ENCODE measurements at places on chromosomes 16 and 17.

DNA sequence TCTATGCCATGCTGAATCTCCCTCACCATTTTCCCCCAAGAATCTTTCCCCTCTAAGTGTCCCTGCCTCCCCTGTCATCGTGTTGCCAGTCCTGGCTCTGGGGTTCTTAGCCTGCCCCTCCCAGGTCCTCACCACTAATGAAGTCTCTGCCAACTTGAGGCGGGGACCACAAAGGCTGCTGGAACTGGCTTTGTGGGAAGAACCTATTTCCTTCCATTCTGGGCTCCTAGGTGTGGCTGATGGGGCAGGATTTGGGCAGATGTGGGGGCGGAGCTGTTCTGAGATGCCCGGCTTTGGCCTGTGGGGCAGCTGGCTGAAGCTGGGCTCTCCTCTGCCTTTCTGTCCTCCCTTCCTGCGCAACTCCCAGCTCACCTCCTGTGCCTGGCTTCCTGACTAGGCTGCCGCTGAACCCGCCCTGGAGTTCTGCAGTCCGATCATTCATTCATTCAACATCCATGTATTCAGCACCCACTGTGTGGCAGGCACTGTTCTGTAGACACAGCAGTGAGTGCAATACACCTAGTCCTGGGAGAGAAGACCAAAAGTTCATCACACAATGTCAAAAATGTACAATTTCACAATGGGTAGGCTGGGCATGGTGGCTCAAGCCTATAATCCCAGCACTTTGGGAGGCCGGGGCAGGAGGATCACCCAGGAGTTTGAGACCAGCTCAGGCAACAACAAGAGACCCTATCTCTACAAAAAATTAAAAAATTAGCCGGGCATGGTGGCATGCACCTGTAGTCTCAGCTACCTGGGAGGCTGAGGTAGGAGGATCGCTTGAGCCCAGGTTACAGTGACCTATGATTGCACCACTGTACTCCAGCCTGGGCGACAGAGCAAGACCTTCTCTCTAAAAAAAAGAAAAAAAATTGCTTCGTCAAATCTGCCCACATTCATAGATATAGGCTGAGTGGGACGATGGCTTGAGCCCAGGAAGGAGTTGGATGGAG, 1.9 kb upstream of the SNN start:
- DNase-seq, result no peak

DNA sequence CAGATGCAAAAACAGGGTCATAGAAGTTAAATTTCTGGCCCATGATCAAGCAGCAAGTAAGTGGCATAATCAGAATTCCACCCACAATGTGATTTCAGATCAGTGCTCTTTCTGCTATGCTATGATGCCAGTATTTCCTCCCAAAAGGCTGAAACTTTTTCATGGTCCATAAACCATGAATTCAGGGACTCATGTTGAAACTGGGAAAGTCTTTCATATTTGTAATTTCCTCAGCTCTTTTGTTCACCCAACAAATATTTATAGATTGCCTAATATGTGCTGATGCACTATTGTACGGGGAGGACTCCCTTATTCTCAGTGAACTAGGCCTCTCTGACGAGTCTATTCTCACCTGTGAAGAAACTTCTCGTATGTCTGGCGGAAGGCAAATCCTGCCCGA, 156.3 kb downstream of the MYO1D start:
- no peak for DNase-seq

DNA sequence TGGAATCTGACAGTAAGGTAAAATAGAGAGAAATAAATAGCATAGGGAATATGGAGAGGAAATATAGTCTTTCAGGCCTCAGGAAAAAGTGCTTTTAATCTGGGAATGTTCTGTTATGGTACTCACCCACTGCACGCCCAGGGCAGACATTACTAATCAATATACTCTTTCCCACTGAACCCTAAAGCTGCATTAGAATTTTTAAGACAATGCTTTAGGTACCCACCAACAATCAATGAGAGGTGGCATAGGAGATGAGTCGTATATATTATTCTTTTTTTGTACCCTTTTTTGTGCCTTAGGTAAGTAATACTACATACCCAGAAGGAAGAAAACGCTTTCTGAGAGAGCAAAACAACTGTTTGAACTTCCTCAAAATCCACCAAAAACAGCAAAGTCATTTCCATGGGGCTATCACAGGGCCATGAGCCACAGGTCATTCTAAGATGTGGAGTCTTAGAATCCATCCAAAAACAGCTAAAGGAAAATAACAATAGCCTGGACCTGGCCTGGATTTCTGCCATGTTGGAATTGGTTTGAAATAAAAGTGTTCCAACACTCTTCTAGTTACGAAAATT, 542.1 kb downstream of the XYLT1 start:
- no peak for DNase-seq

DNA sequence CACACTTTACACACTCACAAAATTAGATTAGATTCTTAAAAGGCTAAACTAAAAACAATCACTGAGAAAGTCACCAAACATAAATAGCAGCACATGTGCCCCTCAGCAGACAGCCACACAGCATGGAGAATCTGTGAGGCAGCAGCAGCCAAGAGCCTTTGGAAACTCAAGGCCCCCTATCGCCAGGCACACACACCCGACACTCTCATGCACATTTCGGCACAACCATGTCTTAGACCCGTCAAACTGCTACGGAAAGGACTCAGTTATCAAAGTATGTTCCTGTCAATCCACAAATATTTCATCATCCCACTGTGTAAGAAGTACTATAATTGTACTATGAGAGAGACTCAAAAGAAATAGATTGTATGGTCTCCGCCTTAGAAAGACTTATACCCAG, 20.9 kb downstream of the UBE2O start:
- DNase-seq, result no peak

GRCh38 chr17:50589095-50589705, 28.7 kb downstream of the CACNA1G start:
- DNase-seq, result no peak

DNA sequence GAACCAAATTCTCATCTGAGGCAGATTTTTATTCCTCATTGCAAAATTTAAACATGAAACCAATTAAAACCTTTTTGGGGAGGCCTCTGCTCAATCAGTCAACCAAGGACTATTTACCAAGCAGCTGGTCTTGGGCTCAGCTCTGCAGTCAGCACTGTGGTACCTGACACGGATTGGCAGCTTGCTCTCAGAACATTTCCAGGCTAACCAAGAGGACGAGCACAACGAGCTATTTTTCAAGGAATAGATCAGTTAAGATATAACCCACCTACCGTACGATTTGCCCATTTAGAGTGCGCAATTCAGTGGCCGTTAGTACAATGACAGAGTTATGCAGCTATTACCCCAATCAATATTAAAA, 26.4 kb upstream of the KLHDC4 start:
- DNase-seq, result peak; percentile 31
